Activated CD8-positive, alpha-beta T cell treated with anti-CD3 and anti-CD28 coated beads, Interleukin-2, amount 10 ng/mL, durations not matched to agents 7 days and 5 days (primary cell): ENCODE measurements at places on chromosomes 7 and 10. TPM values are rescaled to one million over a fixed set of nuclear protein-coding genes. Genes with fewer than 3 reads are reported as not detected.
A peak's percentile ranks its signal among the peaks of the same experiment; 100 is the strongest.

The SAP25 gene
- 29.8 TPM for total RNA-seq

The TRRAP gene
- total RNA-seq = 64.5 TPM

The TRIM73 gene
- 8.3 TPM for total RNA-seq

The EGFR gene
- total RNA-seq = not detected

The POLR2J3 gene
- 52.4 TPM for total RNA-seq

The ZNF804B gene
- not detected for total RNA-seq

The CFAP58 gene
- 0.47 TPM for total RNA-seq

The MPP7 gene
- total RNA-seq = 13.0 TPM

The GIMAP1 gene
- 20.2 TPM for total RNA-seq

The LAMB1 gene
- not detected for total RNA-seq

The SPAM1 gene
- not detected for total RNA-seq

The SUN3 gene
- not detected for total RNA-seq

GRCh38 chr7:138001529-138002095 lies at the start of gene CREB3L2:
Gene CREB3L2, minus strand, starts transcription at chr7:138002086. Its CDS starts 381 bp downstream, at chr7:138001705.
- peak; percentile 76 for DNase-seq

GRCh38 chr7:6435486-6436384 lies 12.0 kb downstream of the DAGLB start:
- peak; percentile 91 for DNase-seq

- DNase-seq = no peak
These were observed 100.8 kb upstream of the SFMBT2 start for GRCh38 chr10:7511612-7512011.

DNA sequence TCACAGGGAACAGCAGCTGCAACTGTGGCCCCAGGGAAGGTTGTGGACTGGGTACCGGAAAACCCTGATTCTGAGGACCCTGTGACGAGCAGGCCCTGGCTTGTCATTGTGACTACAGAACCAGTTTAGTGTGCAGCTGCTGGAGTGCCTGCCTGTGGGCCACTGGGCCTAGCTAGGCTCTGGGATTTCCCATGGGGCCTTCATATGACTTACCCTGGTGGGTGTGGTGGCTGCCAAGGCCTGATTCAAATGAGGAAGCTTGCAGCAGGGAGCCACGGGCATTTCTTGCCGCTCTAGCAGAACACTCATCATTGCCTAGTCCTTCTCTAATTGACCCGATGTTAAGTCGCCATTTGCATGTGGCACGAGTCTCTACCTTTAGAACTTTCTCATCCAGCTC lies 14.7 kb upstream of the CAMK2G start:
- no peak for DNase-seq

DNA sequence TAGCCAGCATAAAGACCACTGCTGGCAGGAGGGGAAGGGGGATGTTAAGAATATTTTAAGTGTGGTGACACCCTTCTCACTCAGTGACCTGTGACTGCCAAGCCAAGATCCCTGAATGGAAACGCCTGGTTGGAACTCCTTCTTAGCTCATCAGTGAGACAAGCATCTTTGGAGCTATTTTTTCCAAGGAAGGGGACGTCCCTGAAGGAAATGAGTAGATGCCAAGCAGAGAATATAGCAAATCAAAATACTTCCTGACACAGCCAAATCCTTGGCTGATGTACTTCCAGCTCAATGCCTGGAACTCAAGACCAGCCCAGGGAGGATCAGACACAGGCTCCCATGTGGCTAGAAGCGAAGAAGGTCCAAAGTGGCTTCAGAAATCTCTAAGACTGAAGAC lies 82.2 kb downstream of the SORBS1 start:
- DNase-seq = no peak

- no peak for DNase-seq
These were observed 1.8 kb downstream of the GNG11 start for GRCh38 chr7:93923296-93923695.

- no peak for DNase-seq
These were observed 121.8 kb downstream of the CUX1 start for GRCh38 chr7:101939136-101939695.

GRCh38 chr10:117531371-117532002 lies 11.1 kb upstream of the EMX2 start:
- DNase-seq = no peak

DNA sequence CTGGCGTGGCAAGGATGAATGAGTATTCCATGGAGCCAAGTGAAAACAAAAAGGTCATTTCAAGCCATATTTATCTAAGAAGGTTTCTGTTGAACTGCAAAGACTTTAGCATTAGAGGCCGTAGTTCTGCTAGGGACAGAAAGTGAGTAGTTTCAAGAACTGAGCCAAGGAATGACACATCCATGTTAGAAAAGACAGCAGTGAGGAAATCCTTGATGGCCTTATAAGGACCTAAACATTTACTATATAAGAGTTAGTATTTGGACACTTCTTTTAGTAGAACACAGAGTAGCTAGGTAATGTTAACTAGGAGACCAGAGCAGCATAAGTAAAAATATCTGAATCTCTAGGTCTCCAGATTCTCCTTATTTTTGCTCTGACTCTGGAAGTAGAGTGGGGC lies 329.8 kb upstream of the SEMA3D start:
- no peak for DNase-seq

DNA sequence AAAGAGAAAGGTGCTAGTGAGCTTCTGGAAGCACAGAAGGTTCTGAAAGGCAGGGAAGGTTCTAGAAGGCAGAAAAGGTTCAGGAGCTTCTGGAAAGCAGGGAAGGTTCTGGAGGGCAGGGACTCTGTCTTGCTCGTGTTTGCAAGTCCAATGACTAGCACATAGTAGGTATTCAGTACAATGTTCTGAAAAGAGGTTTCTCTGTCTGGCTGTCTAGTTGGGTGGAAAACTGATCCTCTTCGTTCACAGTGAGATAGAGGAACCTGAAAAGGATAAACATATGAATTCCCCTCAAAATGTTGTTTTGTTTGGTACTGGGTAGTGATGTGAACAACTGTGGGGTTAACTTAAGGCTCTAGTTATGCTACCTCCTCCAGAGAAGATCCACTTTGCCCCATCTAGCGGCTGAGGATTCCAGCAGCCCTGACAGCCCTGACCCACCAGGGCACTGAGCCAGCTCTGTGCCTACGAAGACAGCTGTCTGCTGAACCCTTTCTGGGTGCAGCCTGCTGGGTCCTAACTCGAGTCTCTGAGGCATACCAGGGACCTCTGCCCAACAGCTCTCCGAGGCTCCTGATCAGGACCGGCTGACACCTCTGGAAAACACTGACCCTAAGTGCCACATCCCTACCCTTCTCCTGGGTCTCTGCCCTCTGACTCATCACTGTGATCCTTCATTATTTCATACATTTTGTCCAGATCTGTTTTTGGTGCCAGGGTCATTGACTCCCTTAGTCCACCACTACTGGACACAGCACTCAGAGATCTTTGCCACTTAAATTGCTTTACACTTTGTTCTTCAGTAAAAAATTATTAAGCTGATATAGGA lies 15.4 kb downstream of the PTPRN2 start:
- no peak for DNase-seq

DNA sequence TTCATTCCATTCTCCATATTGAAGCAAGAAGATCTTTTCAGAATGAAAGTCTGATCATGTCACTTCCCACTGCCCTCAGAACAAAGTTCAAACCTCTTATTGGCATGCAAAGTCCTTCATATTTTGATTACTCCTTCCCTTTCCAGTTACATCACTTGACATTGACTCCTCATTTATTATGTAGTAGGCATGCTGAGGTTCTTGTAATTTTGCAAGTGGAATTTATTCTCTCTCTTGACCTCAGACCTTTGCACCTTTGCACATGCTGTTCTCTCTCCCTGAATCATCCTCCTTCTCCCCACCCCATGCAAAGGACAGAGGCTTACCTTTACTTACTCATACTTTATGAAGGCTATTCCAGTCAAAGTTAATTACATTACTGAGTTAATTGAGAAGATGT lies 13.0 kb downstream of the ITPRID1 start:
- no peak for DNase-seq

DNA sequence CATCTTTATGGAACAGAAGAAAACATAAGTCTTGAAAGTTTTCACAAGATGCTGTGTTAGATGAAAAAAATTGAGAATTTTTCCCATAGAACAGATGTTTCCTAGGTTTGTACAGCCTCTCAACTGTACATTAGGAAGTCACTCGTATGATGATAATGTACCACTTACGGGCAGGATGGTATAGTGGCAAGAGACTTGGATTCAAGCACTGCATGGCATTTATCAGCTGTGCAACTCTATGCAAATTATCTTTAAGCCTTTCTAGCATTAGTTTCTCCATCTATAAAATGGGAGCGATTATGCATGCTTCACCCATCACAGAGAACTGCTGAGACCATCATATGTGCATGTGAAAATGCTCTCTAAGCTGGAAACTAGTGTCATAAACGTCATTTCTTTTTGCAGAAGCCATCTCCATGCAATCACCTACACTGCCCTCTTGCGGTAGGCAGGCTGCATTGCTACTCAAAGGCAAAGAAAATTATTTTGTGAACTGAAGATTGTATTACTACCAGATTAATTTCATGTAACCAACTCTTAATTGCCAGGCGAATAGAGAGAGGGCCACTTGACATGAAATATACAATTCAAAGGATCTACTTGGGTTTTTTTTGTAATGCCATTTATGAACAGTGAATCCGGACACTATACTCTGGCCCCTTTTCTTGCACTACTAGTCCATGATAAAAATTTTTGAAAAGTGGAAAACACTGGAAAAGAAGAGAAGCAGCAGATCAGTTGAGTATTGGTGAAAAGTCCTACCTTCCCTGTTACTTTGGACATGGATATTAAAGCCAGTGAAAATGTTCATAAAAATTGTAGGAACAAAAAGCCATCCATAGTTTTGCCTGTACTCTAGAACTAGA lies 102.3 kb downstream of the JAZF1 start:
- DNase-seq = peak; percentile 62

GRCh38 chr7:988963-989529 lies 6.1 kb downstream of the CYP2W1 start:
- DNase-seq = no peak

GRCh38 chr7:25025218-25025671 lies 45.3 kb upstream of the OSBPL3 start:
- DNase-seq = no peak

DNA sequence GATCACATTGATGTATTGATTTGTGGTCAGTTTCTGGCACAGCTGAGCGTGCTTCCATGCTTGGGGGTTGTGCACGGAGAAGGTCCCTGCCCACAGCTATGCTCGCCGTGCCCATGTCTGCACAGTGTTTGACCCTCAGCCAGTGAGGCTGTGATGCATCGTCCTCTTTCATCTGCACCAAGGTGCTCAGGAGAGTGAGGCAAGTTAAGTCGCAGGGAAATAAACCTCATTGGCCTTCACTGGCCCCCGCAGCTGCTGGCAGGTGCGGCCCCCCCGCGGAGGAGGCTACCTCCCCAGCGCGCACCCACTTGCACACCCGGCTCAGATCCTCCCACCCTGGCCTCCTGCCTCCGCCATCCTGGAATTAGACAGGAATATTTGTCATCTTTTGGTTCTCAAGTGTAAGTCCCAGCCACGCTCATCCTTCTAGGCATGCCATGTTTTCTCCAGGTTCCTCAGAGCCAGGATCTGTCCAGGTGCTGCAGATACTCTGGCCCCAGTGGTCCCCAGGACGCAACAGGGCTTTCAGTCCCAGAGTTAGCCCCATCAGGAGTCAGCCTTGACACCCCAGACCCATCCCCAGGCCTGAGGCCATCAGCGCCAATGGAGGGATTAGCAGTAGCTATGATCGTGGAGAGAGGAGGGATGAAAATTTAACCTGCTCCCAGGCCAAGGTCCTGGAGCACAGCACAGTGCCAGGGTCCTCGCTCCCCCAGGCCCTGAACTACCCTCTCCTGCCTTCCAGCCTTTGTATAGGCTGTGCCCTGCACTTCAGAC lies 93.7 kb downstream of the OAT start:
- DNase-seq = no peak

DNA sequence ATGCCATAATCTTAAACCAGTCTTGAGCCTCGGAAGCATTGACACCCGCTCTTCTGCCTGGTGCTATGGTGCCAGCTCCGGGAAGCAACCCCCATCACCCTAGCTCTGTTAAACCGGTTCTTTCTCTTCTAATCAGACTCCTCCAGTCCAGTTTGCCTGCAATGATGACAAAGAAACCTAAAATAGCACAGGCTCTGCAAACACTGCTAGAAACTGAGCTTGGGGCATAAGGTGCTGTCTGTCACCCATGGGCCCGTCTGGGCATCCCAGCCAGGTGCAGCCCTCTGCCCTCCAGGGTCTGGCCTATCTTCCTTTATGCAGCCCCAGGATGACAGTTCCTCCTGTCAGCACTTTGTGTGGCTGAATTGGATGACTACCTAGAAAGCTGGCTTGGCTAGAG lies 14.2 kb upstream of the CAMK2G start:
- DNase-seq = no peak

GRCh38 chr10:30436191-30436611 lies 2.2 kb downstream of the MAP3K8 start:
- no peak for DNase-seq

DNA sequence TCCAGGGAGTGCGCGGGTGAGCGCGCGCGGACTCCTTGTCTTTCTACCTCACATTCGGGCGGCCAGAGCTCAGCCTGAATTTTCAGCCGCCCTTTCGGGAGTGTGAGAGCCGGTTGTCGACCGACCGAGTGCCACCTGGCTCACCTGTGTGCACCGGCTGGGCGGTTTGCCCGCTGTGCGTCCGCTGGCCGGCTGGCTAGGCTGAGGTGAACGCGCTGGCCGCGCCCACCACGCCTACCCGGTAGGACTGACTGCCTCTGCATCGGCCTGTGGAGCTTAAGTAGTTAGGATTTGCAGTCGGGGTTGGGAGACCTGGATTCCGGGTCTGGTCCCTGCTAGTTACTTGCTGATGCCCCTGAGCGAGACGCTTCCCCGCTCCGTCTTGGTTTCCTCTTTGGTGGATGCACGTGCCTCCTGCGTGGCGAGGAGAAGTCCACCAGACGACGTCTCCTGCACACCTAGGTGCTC lies 553 bp downstream of the TSPAN15 start:
- no peak for DNase-seq

- no peak for DNase-seq
These were observed 45.6 kb upstream of the FIGNL1 start for GRCh38 chr7:50495746-50496145.

- DNase-seq = no peak
These were observed 3.2 kb downstream of the CCNJ start for GRCh38 chr10:96046546-96046945.

- no peak for DNase-seq
These were observed 55.7 kb upstream of the IL6 start for GRCh38 chr7:22671177-22671879.

DNA sequence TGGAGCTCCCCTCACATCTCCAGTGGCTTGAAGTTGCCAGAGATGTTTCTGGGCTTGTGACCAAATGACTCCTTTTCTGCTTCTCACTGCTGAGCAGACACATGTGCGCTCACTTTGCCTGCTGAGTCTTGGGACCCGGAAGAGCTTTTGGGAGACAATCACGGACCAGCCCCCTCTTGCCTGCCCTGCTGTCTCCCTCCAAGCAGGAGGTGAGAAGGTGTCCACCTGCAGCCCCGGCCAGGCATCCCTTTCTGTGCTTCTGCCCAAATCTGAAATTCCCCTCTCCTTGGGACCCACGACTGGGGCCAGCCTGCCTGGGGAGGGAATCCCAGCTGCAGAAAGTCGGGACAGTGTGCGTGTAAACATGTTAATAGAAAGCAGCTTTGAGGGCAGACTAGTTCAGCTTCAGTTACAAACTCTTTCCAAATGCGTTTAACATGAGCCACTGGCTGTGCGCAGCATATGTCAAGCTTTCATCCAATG lies 31.7 kb downstream of the HTRA1 start:
- no peak for DNase-seq
